ENCODE measurements at places on chromosomes 5 and 9.

- peak; percentile 44 for DNase-seq
Measured at GRCh38 chr5:147188200-147189108, 46.4 kb upstream of the STK32A start.

DNA sequence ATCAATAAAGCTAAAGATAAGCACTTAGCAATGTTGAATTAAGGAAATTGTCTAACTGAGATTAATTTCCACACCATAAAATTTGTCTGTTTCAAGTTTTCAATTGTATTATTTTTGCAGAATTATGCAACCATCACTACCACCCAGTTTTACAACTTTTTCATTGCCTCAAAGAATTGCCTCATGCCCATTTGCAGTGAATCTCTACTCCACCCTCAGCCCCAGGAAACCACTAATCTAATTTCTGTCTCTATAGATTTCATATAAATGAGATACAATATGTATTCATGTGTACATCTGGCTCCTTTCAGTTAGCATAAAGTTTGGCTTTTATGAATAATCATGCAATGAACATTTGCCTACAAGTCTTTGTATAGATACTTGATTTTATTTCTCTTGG, 72.9 kb downstream of the PTCD2 start:
- DNase-seq, result no peak

DNA sequence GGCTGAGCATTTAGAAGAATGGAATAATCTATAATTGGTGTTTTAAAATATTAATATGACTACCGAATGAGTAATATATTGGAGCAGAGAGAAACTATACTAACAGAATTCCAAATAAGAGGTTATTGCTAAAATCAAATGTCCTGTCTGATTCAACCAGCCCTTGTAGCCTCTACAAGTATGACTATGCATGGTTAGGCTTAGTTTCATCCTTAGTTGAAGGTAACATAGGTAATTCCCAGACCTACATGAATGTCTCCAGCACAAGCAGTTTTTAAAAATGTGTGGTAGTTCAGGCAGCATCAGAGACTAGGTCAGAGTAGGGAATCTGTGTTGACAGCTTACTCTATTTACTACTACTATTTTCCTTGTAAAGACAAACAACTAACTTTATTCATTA, 51.7 kb upstream of the SLC27A6 start:
- no peak for DNase-seq

DNA sequence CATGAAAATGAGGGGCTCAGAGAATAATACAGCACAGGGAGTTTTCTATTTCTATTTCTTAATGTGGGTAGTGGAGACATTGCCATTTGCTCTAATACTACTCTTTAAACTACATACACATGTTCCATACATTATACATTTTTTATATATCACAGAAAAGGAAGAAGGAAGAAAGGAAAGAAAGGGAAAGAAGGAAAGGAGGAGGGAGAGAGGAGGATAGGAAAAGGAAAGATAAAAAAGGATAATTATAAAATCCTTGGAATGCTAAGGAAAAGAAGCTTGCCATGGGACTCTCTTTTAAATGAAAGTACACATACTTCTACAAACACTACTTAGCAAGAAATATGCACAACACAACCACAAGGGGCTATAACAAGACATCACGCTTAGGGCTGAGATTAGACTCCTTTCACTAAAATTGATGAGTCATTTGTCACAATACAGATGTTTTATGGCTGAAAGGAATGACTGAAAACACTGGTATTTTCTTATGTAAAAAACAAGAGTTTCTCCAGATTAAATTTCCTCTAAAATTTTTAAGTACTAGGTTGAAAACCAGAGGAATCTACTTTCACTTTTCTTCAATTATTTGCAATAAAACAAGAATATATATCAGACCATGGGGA, 219.8 kb downstream of the ARL15 start:
- DNase-seq, result no peak

GRCh38 chr9:91560301-91560700, 136.7 kb upstream of the NFIL3 start:
- no peak for DNase-seq

DNA sequence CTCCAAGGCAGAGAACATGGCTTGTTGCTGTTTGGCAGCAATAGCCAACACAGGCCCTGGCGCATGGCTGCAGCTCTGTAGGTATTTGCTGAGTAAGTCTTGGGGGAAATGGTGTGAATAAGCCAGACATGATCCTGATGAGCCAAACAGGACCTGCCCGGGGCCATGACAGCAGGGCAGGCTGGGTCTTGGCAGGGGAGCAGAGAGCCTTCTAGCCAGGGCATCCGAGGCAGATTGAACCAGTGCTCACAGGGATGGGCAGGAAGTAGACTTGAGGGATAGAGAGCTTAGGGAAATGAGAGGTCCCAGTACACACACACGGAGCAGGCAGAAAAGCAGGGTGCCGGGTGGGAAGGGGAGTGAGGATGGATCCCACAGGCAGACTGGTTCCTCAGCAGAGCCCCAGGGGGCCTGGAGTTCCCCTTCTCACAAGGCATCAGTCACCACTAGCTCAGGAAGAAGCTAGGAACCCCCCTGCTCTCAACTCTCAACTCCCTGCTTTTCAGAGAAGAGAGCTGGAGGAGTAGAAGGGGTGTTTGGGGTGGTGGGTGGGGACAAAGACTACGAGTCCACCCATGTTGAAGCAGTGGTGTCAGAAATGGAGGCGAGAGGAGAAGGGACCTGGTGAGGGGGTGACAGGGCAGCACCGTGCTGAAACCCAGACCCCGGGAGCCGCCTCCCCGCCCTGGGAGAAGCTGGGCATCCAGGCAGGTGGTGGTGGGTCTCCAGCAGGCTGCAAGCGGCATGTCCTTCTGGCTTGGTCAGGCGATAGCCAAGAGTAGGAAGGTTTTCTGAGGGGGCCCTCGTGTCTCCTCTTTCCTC, 111.1 kb downstream of the RGS3 start:
- no peak for DNase-seq

GRCh38 chr9:28502189-28502588, 928.9 kb upstream of the C9orf72 start:
- DNase-seq, result no peak

- DNase-seq, result no peak
Measured at GRCh38 chr9:76044266-76044819, 153.9 kb downstream of the PCSK5 start.

All from WERI-Rb-1 (cell line).